ENCODE measurements at places on chromosomes 7 and 10. TPM values are rescaled to one million over a fixed set of nuclear protein-coding genes. Genes with fewer than 3 reads are reported as not detected.

DNA sequence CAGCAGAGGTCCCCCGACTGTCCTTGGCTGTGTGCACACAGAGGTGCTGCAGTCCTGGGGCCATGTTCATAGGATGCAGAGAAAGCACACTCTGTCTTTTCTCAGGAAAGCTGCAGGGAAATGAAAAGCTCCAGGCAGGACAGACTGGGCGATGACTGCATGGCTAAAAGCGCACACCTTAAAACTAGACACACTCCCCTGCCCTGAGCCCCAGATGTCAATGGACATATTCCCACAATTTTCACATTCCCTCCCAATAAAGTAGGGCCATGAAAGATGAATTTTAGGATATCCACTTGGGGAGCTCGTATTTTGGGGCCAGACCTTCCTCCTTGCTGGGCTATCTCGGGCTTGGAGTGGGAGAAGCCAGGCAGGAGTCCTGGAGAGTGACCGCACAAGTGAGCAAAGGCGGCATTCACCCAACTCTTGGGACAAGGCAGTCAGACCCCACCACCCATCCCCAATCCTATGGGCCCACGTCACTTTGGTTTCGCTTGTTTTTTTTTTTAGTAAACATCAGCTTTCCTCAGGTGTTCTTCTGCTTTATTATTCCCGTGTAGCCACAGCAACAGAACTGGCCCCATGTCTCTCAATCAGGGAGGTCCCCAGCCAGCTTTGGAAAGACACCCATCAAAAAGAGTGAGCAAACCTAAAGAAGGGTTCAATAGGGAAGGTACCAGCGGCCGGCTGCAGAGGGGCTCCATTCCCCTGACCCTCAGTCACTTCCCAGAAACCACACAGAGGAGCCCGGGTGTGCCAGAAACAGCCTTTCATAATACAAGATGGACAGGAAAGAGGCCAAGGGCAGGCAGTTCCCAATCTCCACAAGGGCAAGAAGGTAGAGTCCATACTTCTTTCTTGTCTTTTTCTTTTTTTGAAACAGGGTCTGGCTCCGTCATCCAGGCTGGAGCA, 12.7 kb downstream of the GPRIN2 start:
- peaks cover 7% of the 10 kb centered on the region for H3K4me1 ChIP-seq
- DNase-seq = no peak
- H3K36me3 ChIP-seq = no peaks in the 10 kb centered on the region
- no peak overlapping the region for H3K27ac ChIP-seq
- H3K4me3 ChIP-seq = no peak overlapping the region

DNA sequence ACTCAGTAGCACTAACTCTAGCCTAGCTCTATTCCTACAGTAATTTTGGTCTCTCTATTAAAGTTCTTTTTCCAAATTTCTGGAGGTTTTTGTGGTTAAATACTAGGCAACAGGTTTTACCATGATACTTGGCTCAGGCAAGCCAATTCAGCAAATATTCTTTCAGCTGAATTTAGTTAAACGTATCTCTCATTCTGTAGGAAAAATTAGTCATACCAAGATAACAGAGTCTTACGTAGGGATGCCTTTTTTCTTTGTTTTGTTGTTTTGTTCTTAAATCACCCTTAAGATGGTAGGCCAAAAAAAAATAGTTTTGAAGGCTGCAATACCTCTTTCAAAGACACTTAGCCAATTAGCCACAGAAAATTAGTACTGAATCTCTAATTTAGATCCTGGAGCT, 180.5 kb downstream of the MAGI2 start:
- H3K27ac ChIP-seq = no peak overlapping the region
- no peak for DNase-seq
- no peak overlapping the region for H3K4me3 ChIP-seq

DNA sequence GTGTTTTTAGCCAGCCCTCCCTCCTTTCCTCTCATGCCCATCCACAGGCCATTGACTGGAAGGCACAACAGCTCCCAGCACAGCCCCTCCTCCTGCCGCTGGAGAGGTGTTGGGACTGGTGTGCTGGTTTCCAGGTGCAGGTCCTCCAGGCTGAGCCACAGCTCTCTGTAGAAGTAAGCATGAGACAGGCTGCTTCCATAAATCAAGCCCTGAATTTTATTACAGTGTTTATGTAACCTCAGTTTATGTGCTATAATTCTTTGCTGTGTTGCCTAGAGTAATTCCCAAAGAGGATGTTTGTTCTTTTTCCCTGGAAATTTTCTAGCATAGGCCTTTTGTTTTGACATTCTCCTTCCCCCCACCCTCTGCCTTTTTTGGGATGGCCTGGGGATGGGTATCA, 445.8 kb downstream of the AUTS2 start:
- no peaks in the 10 kb centered on the region for H3K4me1 ChIP-seq
- no peaks in the 10 kb centered on the region for H3K27me3 ChIP-seq

Gene ITGB8
- 213 TPM for total RNA-seq

GRCh38 chr7:158601090-158601489, 13.5 kb upstream of the PTPRN2 start:
- no peaks in the 10 kb centered on the region for H3K4me1 ChIP-seq
- no peaks in the 10 kb centered on the region for H3K27me3 ChIP-seq

Gene GLI3
- 11.1 TPM for total RNA-seq

DNA sequence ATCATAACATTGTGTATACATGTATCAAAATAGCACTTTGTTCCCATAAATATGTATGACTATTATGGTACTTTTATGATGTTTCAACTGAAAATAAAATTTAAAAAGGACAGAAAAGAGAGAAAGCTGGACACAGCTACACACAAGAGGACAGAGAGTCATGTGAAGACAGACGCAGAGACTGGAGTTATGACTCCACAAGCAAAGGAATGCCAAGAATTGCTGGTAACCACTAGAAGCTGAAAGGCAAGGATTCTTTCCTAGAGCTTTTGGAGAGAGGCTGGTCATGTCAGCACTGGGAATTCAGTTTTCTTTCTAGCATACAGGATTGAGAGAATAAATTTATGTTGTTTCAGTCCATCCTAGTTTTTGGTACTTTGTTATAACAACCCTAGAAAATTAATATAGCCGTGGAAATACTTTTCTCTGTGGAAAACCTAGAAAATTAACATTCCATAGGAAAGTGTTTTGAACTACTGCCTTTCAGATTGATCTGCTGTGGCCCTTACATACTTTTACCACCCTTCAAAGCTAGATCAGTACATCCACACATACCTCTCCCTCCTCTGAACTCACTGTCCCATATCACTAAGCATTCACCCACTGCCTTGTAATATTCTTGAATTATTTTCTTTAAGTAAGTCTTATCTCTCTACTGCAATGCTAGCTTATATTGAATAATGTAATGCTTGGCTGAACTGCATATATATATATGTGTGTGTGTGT, 575.3 kb downstream of the IPMK start:
- no peaks in the 10 kb centered on the region for H3K36me3 ChIP-seq
- H3K4me3 ChIP-seq = no peak overlapping the region
- H3K27ac ChIP-seq = no peak overlapping the region
- H3K27me3 ChIP-seq = no peaks in the 10 kb centered on the region

DNA sequence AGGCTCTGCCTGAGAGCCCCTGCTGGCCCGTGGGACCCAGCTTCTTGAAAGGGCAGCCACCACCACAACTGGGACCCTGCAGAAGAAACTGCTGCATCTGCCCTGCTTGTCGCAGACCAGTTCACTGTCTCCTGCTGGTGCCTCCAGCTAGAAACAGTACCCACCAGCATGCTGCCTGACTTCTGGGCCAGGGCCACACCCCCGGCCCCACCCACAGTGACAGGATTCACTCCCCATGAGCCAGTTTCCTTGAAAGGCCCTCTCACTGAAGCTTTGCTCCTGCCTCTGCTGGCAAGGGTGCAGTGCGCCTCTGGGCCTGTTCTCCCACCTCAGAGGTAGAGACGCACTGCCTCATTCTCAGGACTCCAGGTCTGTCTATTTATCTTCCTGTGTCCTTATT, 32.4 kb downstream of the ANXA11 start:
- no peak for DNase-seq
- H3K27ac ChIP-seq = no peak overlapping the region
- H3K36me3 ChIP-seq = peaks cover 13% of the 10 kb centered on the region

- no peaks in the 10 kb centered on the region for H3K27me3 ChIP-seq
- DNase-seq = no peak
- H3K4me3 ChIP-seq = no peak overlapping the region
- H3K27ac ChIP-seq = no peak overlapping the region
- no peaks in the 10 kb centered on the region for H3K36me3 ChIP-seq
Observed at GRCh38 chr7:28980451-28981160, 22.5 kb upstream of the TRIL start.

Measured in kidney (tissue), 22 donors.